ENCODE measurements at places on chromosomes 7 and 10.

- no peak for DNase-seq
Measured at GRCh38 chr7:47024991-47025390, 556.9 kb downstream of the TNS3 start.

- DNase-seq: no peak
Measured at GRCh38 chr7:3461923-3462322, 160.9 kb downstream of the SDK1 start.

GRCh38 chr7:47413526-47414341 is 168.2 kb downstream of the TNS3 start:
- DNase-seq: no peak

DNA sequence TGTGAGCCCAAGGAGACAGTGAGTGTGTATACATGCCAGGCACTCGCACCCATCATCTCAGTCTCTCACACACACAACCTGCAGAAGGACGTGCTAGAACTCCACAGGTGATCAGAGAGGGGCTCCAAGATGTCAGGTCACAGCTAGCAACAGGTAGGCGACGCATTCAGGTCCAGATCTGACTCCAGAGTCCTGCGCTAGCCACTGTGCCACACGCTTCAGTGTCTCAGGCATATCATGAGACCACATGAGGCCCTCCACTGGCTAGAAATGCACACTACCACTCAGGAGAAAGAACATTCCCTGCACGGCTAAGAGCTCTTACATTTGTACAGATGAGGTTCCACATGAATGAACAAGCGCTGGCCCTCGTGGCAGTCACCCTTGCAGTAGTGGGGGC is 11.5 kb downstream of the AKR1B1 start:
- DNase-seq: peak; percentile 13

- no peak for DNase-seq
Measured at GRCh38 chr7:101240226-101241014, 2.8 kb upstream of the CLDN15 start.

- DNase-seq: no peak
Measured at GRCh38 chr10:17659365-17659764, 15.4 kb downstream of the STAM start.

- DNase-seq: no peak
Measured at GRCh38 chr7:43042302-43042701, 70.1 kb upstream of the HECW1 start.

DNA sequence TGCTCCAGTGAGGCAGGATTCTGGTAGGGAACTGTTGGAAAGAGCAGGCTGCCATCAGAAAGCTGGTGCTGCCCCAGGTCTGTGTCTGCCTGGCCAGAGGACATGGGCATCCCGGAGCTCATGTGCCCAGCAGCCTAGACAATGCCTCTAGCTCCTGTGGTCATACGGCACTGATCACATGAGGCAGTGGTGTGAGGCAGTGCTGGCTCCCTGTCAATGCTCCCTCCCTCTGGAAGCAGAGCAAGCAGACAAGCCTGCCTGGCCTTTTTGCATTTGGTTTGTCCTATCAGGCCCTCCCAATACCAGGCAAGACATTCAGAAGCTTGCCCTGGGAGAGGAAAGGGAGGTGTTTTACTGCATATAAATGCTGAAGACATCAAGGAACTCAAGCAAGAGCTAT is 19.5 kb upstream of the MMP21 start:
- no peak for DNase-seq

GRCh38 chr7:138886501-138886917 is 88.5 kb upstream of the ATP6V0A4 start:
- DNase-seq: peak; percentile 87

DNA sequence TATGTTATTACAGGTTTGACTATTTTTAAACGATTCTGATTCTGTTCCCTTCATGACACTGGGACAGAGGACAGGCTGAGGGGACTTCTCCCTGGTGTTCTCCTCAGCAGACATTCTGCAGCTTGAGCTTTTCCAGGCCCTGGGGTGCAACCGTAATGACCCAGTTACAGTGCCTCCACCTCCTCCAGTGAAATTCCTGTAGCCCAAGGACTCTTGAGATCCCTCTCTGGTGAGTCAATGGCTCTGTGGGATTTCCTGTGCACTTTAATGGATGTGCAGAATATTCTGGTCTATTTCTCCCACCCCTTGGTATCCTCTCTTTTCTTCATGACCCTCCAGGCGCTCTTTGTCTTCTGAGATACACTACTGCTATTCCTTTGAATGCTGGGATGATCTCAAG is 319.3 kb downstream of the INHBA start:
- no peak for DNase-seq

GRCh38 chr7:50450590-50451032 is 461 bp upstream of the FIGNL1 start:
- peak; percentile 43 for DNase-seq

- DNase-seq: no peak
Measured at GRCh38 chr7:132697003-132697402, 120.7 kb upstream of the PLXNA4 start.

GRCh38 chr10:33676606-33677339 is 342.3 kb upstream of the NRP1 start:
- DNase-seq: no peak

GRCh38 chr10:7589748-7590147 is 77.0 kb downstream of the ITIH5 start:
- DNase-seq: no peak

GRCh38 chr7:19715499-19715898 is 6.7 kb upstream of the POLR1F start:
- DNase-seq: no peak

- DNase-seq: peak; percentile 54
Measured at GRCh38 chr10:130715686-130716670, 579.8 kb downstream of the GLRX3 start.

DNA sequence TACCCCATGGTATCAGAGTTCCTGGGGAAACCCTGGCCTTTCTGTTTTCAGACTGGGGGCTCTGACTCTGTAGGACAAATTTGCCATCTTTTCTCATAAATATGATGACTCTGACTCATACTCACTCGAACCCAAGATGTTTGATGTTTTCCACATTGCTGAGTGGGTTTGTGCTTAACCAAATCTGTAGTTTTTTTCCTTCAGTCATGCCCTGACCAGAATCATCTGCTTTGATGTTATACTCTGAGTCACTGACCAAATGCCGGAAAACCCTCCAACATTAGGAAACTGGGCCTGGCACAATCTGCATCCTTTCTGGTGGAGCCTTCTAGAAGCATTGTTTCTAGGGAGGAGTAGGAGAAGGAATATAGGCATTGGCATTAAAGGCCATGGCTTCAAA is 118.7 kb downstream of the C10orf105 start:
- no peak for DNase-seq

GRCh38 chr10:63554657-63555056 is 33.5 kb downstream of the REEP3 start:
- DNase-seq: peak; percentile 84

DNA sequence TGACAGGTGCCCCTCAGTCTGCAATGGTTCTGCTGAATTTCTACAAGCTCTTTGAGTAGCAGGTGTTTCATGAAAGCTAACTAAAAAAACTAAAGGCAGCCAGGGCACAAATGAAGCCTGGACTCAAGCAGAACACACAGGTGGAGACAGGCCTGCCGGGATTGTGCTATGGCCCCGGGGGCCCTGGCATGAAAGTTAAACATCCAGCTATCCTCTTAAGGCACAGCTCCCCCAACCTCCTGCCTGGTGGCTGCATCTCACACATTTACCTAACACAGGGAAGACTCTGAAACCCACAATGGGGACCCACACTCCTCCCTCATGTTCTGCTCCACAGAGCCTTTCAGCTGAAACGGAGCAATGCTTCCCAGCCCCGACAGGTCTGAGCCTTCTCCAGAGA is 76.3 kb upstream of the CAMK2B start:
- DNase-seq: no peak

DNA sequence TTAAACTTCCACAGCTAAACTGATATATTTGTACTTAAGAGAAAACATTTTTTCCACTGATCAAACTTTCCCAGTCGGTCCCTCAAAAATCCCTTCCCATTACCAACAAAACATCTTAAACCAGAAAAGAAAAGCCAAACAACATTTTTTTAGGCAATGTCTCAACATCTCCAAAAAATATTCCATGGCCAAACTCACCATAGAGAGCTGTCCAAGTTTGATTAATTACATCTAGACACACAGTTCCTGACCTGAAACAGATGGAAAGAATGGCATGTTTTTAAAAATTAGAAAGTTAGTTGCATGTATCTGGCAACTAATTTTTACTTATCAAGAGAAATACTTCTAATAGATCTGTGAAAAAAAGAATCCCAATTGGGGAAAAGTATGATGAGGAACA is 95.4 kb downstream of the UBE2H start:
- DNase-seq: no peak

DNA sequence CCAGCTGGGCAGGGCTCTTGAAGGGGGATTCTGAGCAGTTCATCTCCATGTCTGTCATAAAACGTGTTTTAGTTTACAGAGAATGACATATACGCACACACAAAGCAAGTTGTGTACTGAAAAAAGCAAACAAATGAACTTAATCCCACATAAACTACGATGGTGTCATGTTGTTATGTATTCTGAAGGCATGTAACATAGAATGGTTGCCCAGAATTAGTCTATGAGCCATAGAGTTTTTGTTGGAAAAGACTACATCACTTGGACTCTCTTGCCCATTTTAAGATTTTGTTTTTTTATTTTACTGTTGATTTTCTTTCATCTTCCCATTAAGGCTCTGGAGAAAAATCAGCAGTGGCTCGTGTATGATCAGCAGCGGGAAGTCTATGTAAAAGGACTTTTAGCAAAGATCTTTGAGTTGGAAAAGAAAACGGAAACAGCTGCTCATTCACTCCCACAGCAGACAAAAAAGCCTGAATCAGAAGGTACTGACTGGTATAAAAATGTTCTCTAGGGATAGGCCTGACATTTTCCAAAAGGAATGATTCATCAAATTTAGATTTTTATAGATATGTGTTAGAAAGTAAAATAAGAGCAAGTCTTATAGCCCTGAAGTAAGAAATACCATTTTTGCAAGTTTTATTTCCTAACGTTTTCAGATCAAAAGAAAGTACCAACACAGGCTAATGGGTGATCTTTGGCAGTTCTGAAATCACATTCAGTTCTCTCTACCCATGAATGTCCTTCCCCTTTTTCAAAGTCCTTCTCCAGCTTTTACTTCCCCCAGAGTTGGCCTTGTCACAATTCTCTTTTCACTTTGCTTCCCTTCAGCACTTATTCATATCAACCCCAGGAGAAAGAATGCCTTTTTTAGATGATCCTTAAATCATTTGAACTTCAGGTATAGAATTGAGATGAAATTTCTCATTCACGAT is 18.9 kb downstream of the CEP55 start:
- peak; percentile 18 for DNase-seq

DNA sequence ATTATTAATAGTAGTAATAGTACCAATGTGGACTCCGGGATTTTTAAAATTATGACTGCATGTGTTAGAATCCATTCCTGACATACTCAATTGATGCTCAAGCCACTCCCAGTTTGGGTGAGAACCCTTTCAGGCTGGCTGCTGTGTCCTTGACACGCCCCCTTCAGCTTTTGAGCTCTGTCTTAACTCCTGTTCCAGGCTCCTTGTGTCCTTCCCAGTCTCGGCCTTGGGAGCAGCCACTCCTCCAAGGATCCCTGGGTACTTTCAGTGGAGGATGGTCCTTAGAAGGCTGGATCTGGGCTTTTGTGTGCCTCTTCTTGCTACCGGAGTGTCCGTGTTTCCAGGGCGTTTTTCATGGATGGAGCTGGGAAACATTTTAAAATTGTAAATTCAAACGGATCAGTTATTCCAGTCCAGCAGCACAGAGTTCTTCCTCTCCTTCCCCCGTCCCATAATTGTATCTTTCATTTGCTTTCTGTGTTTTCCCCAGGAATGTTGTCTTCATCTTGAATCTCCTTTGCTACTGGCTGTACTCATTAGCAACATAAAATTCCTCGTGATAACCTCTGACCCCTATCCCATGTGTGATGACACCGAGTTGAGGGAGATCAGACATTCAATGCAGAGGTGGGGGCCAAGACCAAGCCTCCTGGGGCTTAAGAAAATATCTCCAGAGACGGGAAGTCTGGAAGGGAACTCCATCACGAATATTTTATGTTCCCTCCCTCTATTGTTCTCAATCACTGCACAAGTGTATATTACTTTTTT is 40.0 kb upstream of the PFKFB3 start:
- no peak for DNase-seq

DNA sequence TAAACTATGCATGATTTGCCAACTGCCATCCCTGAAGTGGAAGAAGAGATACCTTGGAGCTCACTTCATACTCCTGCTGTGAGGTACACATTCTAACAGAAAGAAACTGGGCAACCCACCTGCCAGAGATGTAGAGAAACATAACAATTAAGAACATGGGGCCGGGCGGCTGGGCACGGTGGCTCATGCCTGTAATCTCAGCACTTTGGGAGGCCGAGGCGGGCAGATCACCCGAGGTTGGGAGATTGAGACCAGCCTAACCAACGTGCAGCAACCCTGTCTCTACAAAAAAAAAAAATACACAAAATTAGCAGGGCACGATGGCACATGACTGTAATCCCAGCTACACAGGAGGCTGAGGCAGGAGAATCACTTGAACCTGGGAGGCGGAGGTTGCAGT is 402.6 kb upstream of the ANKRD30A start:
- DNase-seq: no peak

GRCh38 chr7:133288970-133289369 is 36.1 kb downstream of the EXOC4 start:
- DNase-seq: no peak
